ENCODE measurements at places on chromosomes 5 and 9.

DNA sequence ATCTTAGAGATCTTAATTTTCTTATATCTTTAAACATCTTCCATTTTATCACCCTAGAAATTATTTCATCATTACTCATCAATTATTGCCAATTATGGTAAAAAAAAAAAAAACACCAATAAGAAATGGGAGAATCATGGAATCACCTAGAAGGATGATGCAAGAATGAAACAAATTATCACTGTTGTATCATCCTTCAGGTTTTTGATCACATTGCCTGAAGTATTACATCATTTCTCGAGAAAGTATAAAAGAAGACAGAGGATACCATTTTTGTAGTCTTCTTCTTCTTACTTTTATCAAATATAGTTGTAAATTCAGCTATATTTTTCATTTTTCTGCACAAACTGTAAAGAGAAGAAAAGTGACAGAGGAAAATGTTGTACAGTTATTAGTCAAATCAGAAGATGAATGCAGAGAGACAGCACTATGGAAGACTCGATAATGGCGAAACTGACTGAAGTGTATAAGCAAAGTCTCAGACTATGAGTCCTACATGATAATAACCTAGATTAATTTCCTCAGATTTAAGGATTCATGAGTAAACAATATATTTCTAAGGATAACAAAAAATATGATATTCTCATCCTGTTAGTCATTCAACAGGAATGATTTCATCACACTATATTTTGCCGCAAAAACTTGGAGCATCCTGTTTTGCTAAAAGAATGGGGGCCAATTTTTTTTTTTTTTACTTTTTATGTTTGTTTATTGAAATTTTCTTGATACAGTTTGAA lies 5.9 kb upstream of the STC2 start:
- DNase-seq = no peak

DNA sequence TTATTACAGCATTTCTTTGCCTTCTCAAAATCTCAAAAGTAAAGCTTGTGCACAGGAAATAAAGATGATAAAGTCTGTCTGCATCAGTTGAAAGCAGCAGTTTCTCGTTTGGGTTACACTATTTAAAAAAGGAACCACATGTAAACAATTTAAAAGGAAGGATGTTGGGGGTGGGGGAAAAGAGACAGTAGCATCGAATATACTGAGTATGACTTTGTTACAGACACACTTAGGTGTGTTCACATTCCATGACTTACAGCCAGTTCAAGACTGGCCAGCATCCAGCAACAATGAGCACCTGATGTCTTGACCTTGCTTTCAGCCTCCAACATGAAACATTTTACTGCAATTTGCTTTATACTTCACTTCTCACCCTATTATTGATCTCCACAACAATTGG lies 8.7 kb downstream of the GAPT start:
- no peak for DNase-seq

DNA sequence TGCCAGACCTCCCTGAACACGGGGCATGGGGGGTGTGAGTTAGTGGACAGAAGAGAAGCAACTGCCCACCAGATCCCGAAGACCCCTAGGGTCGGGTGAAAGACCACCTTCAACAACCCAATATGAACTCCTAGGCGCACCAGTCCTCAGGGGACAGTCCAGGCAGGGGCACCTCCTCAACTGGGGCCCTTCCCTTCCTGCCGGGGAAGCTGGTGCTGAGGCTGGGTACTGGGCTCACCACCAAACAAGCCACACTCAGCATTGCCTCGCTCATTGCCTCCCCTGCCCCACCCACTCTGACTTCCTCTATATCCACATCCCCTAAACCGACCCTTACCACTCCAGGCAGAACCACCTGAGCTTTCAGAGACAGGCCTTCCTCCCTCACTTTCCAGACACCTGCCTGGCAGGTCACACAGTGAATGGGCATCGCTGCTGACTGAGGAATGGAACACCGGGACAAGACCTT lies 42.5 kb downstream of the SEMA4D start:
- DNase-seq = no peak

DNA sequence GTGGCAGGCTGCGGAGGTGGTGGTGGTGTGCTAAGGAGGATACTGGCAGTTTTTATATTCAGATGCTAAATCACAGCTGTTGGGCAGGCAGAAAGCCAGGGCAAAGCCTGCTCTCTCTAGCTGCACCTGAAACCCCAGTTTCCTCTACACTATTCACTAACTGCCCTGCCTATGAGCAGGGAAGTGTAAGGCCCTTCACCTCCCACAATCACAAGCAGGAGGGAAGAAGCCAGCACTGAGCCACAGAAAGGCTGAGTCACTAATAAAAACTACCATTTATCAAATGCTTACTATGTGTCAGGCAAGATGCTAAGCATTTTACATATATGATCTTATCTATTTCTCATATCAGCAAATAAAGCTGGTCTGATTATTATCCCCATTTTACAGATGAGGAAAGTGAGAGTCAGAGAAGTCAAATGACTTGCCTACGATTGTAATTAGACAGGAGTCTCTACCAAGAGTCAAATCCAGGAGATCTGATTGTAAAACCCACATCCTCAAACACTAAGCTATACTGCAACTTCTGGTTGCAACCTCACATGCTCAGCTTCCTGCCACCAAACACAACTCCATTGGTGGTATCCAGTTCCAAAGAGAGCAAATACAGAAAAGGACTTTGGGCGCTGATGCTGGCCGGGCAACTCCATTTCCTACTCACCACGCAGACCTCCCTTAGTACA lies 17.7 kb upstream of the IL6ST start:
- DNase-seq = no peak

DNA sequence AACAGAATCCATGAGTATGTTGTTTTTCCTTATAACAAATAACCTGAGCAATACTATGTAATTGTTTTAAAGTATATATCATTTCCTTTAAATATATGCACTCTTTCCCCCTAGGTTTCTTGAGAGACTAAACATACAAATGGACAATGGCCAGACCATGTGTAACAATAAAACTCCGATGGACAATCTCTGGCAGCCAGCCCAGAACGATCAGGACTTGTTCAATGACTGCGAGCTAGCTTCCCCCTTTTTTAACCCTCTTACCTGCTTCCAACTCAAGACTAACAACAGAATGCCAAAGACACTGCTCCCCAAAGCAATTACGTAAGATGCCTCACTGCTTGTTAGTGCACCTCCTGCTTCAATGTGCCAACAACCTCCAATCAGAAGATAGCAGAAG lies 94.9 kb downstream of the HTR4 start:
- no peak for DNase-seq

DNA sequence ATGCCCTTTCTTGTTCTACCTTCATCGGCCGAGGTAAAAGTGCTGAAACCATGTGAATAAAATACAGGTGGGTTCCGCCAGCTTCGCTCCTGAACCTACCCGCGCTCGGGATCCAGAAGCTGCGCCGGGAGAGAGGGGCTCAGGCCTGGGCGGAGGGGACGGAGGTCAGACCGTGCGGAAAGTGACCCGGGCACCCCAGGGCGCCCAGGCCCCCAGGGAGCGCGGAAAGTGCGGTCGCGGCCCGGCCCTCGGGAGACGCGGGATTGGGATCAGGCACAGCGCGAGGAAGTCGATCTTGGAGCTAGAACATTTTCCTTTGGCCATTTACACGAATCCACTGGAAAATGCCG lies 329 bp downstream of the SYK start:
- no peak for DNase-seq

DNA sequence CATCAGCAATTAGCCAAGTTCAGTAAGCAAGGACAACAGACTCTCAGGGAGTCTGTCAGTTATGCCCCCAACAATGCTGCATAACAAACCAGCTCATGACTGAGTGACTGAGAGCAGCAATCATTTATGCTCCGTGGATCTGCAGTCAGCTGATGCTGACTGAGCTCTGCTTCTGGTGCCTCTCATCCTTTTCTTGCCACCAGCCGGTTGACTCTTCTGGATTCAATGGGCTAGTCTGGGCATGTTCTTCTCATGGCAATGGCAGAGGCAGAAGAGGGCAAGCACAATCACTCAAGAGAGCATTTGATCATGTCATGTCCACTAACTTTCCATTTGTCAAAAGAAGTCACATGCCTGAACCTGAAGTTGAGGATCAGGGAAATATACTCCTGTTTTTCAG lies 157.0 kb upstream of the NTRK2 start:
- DNase-seq = no peak

- no peak for DNase-seq
Observed at GRCh38 chr5:112548246-112548881, 129.3 kb upstream of the EPB41L4A start.

DNA sequence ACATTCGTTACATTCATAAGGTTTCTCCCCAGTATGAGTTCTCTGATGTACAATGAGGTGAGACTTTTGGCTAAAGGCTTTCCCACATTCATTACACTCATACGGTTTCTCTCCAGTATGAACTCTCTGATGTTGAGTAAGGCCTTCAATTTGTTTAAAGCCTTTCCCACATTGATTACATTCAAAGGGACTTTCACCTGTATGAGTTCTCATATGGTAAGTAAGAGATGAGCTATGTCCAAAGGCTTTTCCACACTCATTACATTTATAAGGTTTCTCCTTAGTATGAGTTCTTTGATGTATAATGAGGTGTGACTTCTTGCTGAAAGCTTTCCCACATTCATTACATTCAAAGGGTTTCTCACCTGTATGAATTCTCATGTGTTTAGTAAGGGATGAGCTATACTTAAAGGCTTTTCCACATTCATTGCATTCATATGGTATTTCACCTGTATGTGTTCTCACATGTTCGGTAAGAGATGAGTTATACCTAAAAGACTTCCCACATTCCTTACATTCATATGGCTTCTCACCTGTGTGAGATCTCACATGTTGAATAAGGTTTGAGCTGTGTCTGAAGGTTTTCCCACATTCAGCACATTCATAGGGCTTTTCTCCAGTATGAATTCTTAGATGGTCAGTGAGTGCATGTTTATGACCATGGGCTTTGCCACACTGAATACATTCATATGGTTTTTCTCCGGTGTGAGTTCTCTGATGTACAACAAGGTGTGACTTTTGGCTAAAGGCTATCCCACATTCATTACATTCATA lies 13.5 kb downstream of the ZFP37 start:
- no peak for DNase-seq

- DNase-seq = no peak
Observed at GRCh38 chr5:22102823-22103359, 750.3 kb downstream of the CDH12 start.

DNA sequence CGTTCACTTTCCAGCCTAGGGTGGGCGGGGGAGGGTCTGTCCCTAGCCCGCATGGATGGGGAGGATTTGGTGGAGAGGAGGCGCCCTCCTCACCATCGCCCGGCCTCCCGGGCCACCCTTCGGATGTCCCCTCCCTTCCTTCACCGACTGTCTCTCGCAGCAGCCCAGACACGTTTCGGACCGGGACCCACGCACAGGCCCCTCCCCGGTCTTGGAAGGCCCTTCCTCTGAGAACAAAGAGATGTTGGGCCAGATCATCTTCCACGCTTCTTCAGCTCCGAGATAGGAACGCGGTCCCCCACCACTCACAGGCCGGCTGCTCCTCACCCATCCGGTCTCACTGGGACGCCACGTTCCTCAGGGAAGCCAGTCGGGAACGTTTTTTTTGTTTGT lies 640 bp upstream of the DPM2 start:
- no peak for DNase-seq

DNA sequence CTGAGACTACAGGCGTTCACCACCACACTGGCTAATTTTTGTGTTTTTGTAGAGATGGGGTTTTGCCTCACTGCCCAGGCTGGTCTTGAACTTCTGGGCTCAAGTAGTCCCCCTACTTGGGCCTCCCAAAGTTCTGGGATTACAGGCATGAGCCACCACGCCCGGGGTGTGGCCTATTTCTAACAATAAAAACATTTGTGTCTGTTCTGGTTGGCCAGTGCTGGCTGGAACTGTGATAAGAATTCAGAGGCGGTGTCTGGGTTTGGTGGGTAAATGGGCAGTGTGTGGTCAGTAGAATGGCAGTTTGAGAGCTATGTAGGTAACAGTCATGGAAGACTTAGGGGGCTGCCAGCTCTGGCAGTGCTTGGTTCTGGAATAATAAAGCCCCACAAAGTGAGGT lies 46.9 kb upstream of the SYNPO start:
- no peak for DNase-seq

DNA sequence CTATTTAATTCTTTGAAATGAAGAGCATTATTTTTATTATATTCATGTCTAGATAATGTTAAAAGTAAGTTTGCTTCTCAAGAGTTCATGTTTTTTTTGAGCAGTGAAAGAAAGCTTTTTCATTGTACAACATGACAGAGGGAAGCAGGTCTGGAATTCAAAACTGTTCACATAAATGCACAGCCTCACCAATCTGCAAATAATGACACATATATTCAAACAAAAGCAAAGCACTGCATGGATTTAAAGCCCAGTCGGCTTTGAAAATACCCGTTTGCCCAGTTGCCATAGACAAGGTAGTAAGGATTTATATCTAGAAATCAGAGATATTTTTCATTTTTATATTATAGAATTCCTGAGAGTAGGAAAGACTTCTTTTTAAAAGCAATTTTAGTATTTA lies 201.8 kb downstream of the CD180 start:
- no peak for DNase-seq

- no peak for DNase-seq
Observed at GRCh38 chr9:132312873-132313272, 41.9 kb downstream of the SETX start.

- no peak for DNase-seq
Observed at GRCh38 chr5:10453545-10453944, 11.9 kb downstream of the ROPN1L start.

- no peak for DNase-seq
Observed at GRCh38 chr9:124332361-124333202, 74.8 kb downstream of the NEK6 start.

- DNase-seq = no peak
Observed at GRCh38 chr9:121732886-121733285, 81.5 kb downstream of the DAB2IP start.

GRCh38 chr5:179321206-179321987 lies 23.9 kb downstream of the ADAMTS2 start:
- no peak for DNase-seq

GRCh38 chr5:177609076-177610059 lies 9.4 kb downstream of the B4GALT7 start:
- DNase-seq = no peak

GRCh38 chr5:149409268-149409948 lies 30.3 kb upstream of the IL17B start:
- DNase-seq = no peak

DNA sequence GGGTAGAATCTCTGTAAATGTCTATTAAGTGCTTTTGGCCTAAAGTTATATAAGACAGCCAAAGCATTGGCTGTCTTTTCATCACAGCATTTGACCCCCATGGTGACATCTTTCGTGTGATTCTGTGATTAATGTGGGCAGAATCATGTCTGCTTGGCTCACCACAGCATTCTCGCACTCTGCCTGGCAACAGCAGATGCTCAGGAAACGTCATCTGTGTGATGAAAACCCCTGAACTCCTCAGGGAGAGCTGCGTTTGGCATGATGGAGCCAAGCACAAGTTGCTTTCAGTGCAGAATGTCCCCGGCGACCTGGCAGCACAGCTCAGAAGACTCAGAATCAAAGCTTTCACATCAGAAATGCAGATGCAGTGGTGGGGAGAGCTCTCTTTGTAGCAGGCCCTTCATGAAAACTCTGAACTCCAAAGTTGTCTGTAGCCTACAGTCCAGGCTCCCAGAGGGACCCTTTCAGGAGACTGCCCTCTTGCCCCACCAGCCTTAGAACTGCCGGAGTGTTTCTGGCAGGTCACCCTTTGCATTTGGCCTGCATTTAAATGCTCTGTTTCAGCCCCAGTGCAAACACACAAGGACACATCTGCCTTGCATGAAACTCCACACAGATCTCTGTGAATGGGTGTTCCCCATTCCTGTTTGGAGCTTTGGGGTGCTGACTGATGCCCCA lies 155.6 kb upstream of the PANK3 start:
- no peak for DNase-seq

All from suppressor macrophage (primary cell).